ENCODE measurements at places on chromosomes 5 and 9.

DNA sequence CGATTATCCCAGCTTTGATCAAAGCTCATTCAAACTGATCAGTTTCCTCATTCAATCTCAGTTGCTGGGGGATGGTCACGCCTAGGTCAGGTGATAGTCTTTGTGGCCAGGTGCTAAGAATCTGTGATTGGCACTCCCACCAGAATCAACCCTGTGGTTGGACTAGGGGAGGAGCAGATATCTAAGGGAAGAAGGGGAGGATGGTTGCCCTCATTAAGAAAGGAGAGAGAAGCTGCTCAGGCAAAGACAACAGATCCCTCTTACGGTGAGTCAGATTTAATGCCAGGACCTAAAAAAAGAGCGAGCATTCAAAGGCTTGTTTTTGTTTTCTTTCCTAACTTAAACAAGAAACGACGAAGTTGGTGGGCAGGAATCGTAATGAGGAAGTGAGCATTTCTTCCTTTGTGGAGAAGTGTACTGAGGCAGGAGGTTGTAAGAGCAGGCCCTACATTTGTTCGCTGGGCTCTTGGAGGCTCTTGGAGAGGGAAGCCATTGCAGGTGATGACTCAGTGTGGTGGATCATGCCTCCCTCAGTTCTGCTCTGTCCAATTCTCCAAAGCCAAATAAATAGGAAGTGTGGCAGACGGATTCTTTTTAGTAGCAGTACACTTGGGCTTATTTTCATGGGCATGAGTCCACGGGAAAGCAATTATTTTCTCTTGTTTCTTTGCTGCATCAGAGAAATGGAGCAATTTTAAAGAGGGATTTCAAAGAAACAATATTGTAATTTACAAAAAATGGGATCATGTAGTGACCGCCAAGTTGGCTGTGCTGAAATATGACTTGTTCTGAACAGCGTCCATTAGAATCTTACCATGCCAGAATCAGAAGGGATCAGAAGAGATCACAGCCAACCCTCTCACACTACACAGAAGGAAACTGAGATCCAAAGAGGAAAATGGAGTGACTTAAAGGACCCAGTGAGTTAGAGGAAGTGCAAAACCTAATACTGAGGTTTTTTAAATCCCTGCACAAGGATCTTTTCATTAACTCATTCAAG lies 18.7 kb upstream of the TGFBR1 start:
- DNase-seq: no peak

DNA sequence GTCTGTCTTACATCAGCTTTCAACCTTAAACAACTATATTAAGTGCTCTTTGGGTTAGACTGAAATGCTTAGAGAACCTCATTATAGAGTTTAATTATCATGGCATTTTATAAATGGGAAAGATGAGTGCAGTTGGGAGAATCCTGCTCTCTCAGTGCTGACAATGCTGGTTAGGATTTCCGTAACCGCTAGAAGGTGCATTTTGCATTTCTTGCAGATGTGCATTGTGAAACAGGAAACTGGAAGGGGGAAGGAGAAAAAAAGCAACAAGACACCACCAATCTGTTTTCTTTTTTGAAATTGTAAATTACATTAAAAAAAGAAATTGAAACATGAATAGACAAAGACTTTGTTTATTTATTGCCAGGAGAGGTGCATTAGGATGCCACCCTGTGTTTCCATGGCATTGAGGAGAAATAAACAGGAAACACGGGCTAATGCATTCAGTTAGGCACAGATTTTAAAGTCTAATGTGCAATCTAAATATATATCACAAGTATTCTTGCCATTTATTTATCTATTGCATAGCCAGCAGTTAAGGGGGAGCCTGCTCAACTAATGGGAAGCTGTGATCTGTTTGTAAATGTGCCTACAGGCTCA lies 478.9 kb downstream of the PSAT1 start:
- DNase-seq: no peak

DNA sequence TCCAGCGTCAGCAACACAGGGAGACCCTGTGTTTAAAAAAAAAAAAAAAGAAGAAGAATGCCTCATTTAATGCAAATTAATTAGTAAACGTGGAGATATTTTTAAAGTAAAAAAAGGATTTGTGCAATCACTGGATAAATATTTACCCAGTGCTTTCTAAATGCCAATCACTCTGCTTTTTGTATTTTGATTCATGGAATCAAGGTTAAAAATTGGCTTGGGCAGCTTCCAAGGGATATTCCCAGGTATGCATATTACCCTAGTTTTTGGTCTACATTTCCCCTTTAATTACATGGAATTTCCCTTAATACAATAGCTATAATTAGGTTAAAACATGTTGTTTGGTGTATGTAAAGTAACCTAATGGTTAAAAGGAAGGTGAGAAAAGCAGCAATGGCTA lies 31.4 kb upstream of the PDZD2 start:
- no peak for DNase-seq

DNA sequence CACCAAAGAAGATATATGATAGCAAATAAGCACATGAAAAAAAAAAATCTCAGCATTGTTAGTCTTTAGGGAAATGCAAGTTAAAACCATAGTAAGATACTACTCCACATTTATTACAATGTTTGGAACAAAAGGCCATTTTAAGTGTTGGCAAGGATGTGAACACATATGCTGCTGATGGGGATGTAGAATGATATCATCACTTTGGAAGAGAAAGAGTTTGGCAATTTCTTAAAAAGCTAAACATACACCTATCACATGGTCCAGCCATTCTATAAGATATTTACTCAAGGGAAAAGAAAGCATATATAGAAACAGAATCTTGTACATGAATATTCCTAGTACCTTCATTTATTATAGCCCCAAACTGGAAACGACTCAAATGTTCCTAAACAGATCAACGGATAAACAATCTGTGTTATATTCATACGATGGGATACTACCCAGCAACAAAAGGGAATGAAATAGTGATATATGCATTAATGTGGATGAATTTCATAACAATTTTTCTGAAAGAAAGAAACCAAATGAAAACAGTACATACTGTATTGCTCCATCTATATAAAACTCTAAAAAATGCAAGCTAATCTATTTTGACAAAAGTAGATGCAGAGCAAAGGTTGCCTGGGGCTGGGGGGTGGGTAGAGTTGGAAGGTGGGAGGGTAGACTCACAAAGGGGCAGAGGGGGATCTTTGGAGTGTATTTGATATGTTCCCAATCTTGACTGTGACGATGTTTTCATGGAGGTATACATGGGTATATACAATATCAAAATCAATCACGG lies 45.7 kb upstream of the SMAD5 start:
- DNase-seq: no peak

DNA sequence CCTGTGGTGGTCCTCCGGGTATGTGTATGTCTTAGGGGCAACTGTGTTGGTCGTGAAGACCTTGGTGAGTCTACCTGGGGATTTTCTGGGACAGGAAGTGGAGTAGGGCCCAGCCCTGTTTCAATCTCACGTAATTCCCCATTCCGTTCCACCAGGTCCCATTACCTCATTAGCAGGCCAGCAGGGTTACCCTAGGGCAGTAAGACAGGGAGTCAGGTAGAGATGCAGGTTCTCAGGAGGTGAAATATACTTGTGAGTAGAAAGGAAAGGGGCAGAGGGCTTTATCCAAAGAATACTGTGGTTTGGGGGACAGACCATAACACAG lies 56.5 kb downstream of the MACROH2A1 start:
- DNase-seq: no peak

GRCh38 chr5:36660397-36661049 lies 54.1 kb downstream of the SLC1A3 start:
- DNase-seq: no peak

GRCh38 chr5:75367401-75367800 lies 30.4 kb downstream of the HMGCR start:
- DNase-seq: no peak

GRCh38 chr5:102211165-102211564 lies 84.9 kb downstream of the SLCO4C1 start:
- DNase-seq: no peak

GRCh38 chr9:77449240-77450084 lies 198.7 kb downstream of the GNA14 start:
- DNase-seq: no peak

- no peak for DNase-seq
These were observed 201.7 kb downstream of the GADD45G start for GRCh38 chr9:89806371-89807100.

DNA sequence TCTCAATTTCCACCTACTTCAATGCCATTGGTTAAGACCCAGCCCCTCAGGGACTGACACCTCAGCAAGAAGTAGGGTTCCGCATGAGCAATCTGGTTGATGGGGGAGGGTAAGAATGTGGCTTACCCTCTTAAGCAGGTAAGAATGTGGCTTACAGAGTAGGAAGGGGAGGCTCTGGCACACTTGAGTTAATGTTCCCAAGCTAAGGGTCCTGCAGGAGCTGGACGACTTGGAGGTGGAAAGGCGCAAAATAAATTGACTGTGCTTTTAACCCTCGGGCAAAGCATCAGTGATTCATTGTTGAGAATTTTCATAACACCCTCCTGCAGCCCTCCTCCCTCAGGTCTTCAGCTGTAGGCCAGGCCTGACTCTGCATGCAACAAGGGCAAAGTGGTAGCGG lies 24.9 kb upstream of the ADRA1B start:
- DNase-seq: no peak

GRCh38 chr9:99970481-99970880 lies 64.0 kb downstream of the STX17 start:
- no peak for DNase-seq

- DNase-seq: no peak
These were observed 63.5 kb downstream of the GALNT12 start for GRCh38 chr9:98870782-98871557.

GRCh38 chr5:6296524-6296923 lies 81.8 kb downstream of the MED10 start:
- no peak for DNase-seq

DNA sequence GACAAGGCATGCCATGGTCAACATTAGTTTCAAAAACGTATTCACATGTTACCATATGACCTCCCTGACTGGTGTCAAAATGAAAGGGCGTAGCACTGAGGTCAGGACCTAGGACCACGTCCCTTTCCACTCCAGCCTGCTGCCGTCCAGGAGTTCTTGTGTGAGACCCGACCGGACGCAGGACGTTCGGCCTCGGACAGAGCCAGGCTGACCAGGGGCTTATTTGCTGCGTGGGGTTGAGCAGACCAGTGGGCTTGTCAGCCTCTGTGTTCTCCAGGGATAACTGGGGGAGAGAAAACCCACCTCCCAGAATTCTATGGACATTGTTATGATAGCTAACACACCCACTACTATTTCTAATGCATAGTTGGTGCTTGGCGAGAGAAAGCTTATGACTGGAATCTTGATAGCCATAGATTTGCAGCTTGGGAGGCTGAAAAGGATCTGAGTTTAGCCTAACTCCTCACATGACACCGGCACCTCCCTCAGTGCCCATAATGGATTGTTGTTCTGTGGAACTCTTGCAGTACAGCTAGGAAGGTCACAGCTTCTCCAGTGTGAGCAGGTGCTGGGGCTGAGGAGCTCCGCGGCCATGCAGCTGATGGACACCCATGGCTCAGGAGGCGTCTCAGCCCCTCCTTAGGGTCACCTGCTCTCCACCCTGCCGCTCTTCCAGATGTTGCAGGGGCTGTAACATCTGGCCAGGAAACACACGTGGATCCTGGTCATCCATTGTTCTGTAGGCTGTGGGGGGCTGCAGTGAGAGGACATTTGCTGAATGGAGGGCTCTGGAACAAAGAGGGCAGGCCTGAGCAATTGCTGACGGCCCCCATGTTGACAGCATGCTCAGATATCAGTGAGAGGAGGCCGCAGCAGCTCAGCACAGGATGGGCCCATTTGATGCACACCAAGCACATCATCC lies 368.4 kb downstream of the IRX2 start:
- DNase-seq: no peak

DNA sequence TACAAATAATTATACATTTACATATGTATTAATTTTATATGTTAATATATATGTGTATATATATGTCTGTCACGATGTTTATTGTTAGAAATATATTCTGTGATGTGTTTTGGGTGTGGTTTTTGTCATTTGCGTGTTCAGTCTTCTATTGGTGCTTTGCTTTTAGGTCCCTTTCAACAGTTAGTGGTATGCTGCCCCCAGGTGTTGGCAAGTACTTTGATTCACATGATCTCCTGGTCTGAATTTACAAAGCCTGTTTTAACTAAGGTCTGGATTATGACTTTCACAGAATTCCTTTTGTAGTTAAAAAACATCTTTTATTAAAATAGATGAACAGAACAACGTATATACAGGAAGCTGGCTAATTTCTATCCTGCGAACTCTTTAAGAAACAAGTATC lies 271.5 kb downstream of the CCDC171 start:
- no peak for DNase-seq

GRCh38 chr9:83432104-83432627 lies 106.0 kb downstream of the FRMD3 start:
- DNase-seq: no peak

DNA sequence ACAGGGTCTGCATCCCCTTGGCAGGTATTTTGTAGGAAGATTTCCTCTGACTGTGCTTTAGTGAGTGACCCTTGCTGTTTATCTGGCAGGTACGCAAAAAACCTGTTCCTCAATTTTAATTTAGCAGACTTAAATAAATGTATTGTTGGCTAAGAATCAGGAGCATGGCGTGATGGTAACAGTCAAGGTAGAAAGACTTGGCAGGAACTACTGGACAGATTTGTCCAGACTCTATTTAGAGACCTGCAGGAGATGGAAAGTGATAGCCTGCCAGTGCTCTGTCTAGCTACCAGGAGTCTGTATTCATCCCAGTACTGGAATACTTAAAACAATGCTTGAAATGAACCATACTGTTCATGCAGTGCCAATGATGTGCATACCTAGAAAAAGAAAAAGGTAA lies 78.8 kb upstream of the MAST4 start:
- DNase-seq: no peak

- no peak for DNase-seq
These were observed 38.9 kb upstream of the TRAF1 start for GRCh38 chr9:120965344-120966012.

- no peak for DNase-seq
These were observed 24.7 kb downstream of the UNC13B start for GRCh38 chr9:35186524-35186923.

DNA sequence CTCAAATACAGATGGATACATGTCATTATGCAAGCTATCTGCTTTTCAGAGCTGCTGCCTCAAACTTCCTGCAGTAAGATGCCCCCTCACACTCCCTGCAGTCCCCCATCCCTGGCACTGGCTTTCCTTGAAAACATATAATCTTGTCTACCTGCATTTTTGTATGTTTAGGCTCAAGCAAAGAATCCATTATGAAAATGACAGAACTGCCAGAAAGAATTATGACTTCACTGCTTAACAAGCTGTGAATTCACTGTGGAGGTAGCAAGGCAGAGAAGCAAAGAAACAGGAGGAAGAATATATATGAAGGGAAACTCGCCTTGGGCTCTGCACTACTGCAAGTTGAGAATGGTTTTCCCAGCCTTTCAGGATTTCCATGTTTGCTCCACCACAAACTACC lies 39.4 kb upstream of the PPP2R2B start:
- DNase-seq: no peak

- no peak for DNase-seq
These were observed 391 bp upstream of the NRG2 start for GRCh38 chr5:140043508-140043872.

DNA sequence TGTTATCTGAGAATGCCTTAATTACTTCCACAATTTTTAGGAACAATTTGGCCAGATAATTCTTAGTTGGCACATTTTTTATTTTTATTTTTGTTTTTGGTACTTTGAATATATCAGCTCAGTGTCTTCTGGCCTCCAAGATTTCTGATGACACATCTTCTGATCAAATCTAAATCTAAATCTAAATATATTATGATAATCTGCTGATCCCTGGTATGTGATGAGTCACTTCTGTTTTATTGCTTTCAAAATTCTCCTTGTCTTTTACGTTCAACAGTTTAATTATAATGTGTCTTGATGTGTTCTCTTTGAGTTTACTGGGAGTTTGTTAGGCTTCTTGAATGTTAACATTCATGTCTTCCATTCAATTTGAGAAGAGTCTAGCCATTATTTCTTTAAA lies 436.8 kb downstream of the CDH9 start:
- DNase-seq: no peak
